ENCODE measurements at places on chromosomes 3 and 15.

GRCh38 chr3:4999531-5000184 lies 20.4 kb downstream of the BHLHE40 start:
- DNase-seq: no peak

DNA sequence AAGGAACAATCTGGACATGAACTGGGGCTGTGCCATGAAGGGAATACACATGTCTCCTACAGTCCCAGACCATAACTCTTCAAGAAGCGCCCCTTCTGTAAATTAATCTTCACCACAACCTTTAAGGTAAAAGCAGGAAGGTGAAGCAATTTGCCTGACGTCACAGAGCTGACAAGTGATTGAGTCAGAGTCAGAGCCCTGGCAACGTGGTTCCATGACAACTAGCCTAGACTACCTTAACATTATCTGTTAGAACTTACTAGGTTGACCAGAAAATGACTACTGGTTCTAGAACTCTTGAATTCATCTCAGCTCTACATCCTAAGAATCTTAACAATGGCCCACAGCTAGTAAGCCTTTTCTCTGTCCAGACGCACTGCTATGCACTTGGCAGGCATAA lies 124.6 kb downstream of the NTRK3 start:
- no peak for DNase-seq

- DNase-seq: peak; percentile 13
These were observed 26.0 kb downstream of the NBEAL2 start for GRCh38 chr3:47005212-47006144.

GRCh38 chr15:46344915-46345314 lies 710.1 kb downstream of the SQOR start:
- DNase-seq: no peak

DNA sequence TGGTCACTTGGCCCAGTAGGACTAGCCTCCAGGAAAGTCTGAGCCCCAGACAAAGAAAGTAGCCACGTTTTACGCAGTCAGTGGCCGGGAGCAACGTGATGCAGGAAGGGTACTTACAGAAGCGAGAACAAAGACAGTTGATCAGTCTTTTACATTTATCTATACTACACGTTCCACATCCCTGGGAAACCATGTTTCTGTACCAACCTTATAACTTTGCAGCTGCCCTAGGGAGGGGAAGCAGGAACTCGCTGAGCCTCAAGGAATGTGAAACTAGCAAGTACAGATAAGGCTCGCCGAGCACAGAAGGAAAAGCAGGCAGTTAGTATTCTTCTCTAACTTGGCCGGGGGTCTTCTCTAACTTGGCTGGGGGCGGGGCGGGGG lies 3.4 kb upstream of the KNL1 start:
- no peak for DNase-seq

GRCh38 chr3:169389925-169390253 lies 273.6 kb downstream of the MECOM start:
- DNase-seq: no peak

- DNase-seq: no peak
These were observed 12.4 kb upstream of the CEP152 start for GRCh38 chr15:48823237-48823636.

All from activated B cell treated with CpG ODN at 0.5 μM for 24 hours (primary cell).